ENCODE measurements at places on chromosomes 11 and 22. TPM values are rescaled to one million over a fixed set of nuclear protein-coding genes. Genes with fewer than 3 reads are reported as not detected.

The PARVA gene
- total RNA-seq = 0.07 TPM

DNA sequence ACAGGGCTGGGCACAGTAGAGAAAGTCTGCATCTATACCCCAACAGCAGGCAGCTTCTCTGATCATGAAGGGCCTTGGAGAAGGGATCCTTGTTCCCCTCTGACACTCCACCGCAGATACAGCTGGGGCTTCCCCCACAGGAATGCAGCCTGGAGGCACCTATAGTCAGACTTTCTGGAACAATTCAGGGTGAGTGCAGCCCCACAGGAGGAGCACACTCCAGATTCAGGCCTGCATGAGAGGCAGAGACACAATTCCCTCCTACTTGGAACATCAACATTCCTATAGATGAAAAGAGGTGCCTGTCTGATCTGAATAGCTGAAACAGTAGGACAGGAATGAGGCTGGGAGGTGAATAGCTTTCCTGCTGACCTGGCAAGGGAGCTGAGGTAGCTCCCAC, 1298.0 kb upstream of the CNTN5 start:
- H3K36me3 ChIP-seq = no peaks in the 10 kb centered on the region
- no peak overlapping the region for H3K4me3 ChIP-seq
- H3K27ac ChIP-seq = no peak overlapping the region
- no peaks in the 10 kb centered on the region for H3K4me1 ChIP-seq

DNA sequence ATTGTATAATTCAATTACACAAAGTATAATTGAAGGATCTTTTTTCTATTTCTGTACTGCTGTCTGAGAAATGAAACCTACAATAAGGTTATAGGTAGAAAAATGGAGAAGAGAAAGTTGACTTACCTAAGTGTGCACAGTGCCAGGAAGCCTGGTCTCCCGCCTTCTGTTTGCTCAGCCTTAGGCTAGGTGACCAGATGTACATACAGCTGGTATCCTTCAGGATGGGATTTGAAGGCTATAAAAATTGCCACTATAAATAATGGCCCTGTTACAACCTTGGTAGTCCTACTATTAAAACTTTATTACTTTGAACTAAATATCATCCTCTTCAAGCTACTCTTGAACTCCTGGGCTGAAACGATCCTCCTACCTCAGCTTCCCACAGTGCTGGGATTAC, 19.7 kb downstream of the OR51E2 start:
- no peaks in the 10 kb centered on the region for H3K36me3 ChIP-seq
- H3K4me3 ChIP-seq = no peak overlapping the region
- no peaks in the 10 kb centered on the region for H3K4me1 ChIP-seq
- DNase-seq = no peak
- no peaks in the 10 kb centered on the region for H3K27me3 ChIP-seq

- peak overlapping the region; percentile 86 for H3K27ac ChIP-seq
- peak overlapping the region; percentile 65 for H3K4me3 ChIP-seq
- DNase-seq = no peak
Observed at GRCh38 chr11:6611092-6611962, 689 bp downstream of the TAF10 start.

GRCh38 chr11:28615542-28615941, 507.4 kb downstream of the METTL15 start:
- no peak overlapping the region for H3K27ac ChIP-seq
- no peaks in the 10 kb centered on the region for H3K36me3 ChIP-seq
- DNase-seq = no peak
- no peak overlapping the region for H3K4me3 ChIP-seq
- no peaks in the 10 kb centered on the region for H3K4me1 ChIP-seq

The MMP1 gene
- not detected for total RNA-seq

GRCh38 chr11:2791139-2791520, 91.3 kb upstream of the KCNQ1OT1 start:
- no peaks in the 10 kb centered on the region for H3K36me3 ChIP-seq
- peaks cover 11% of the 10 kb centered on the region for H3K4me1 ChIP-seq
- H3K4me3 ChIP-seq = no peak overlapping the region
- H3K27ac ChIP-seq = no peak overlapping the region
- H3K27me3 ChIP-seq = peaks cover 5% of the 10 kb centered on the region

The C11orf91 gene
- not detected for total RNA-seq

The UNC93B1 gene
- total RNA-seq = 26.6 TPM

DNA sequence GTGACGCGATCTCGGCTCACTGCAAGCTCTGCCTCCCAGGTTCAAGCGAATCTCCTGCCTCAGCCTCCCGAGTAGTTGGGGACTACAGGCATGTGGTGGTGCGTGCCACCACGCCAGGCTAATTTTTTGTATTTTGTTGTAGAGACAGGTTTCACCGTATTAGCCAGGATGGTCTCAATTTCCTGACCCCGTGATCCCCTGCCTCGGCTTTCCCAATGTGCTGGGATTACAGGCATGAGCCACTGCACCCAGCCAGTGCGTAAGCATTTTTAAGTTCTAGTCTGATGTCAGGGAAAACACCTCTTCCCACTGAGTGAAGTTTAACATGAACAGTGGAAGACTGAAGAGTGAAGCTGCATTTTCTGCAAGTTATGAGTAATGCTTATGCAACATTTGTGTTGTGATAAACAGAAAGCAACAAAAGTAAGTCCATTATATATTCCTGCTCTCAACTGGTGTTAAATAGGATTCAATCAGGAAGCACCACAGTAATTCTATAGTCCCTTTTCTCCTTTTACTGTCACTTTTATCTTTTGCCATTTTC, 1219.8 kb upstream of the RAG2 start:
- no peak overlapping the region for H3K27ac ChIP-seq
- H3K36me3 ChIP-seq = no peaks in the 10 kb centered on the region
- no peaks in the 10 kb centered on the region for H3K4me1 ChIP-seq
- no peak for DNase-seq
- H3K27me3 ChIP-seq = no peaks in the 10 kb centered on the region

GRCh38 chr11:8381871-8382396, 118.3 kb upstream of the LMO1 start:
- H3K36me3 ChIP-seq = no peaks in the 10 kb centered on the region
- H3K4me1 ChIP-seq = no peaks in the 10 kb centered on the region
- no peak overlapping the region for H3K27ac ChIP-seq
- DNase-seq = no peak
- no peak overlapping the region for H3K4me3 ChIP-seq

DNA sequence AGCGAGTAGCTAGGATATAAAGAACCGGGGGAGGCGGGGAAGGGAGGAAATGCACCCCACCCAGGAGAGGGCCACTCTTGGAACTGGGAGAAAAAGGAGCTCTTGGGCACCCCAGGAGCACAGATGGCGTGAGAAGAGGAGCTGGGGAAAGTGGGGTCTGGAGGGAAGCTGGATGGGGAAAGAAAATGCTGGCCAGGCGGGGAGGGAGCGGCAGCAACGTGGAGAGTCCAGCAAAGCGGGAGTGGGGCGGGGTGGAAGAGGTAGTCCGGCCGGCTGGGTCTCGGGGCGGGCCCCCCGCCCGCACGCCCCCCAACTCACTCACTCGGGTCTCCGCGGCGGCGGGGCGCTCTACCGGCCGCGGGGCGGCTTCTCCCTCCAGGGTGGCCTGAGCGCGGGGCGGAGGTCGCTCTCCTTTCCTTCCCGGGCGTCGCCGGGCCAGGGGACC, 522 bp downstream of the TOB2 start:
- no peaks in the 10 kb centered on the region for H3K36me3 ChIP-seq
- no peak for DNase-seq
- peak overlapping the region; percentile 91 for H3K4me3 ChIP-seq
- H3K4me1 ChIP-seq = peaks cover 31% of the 10 kb centered on the region

DNA sequence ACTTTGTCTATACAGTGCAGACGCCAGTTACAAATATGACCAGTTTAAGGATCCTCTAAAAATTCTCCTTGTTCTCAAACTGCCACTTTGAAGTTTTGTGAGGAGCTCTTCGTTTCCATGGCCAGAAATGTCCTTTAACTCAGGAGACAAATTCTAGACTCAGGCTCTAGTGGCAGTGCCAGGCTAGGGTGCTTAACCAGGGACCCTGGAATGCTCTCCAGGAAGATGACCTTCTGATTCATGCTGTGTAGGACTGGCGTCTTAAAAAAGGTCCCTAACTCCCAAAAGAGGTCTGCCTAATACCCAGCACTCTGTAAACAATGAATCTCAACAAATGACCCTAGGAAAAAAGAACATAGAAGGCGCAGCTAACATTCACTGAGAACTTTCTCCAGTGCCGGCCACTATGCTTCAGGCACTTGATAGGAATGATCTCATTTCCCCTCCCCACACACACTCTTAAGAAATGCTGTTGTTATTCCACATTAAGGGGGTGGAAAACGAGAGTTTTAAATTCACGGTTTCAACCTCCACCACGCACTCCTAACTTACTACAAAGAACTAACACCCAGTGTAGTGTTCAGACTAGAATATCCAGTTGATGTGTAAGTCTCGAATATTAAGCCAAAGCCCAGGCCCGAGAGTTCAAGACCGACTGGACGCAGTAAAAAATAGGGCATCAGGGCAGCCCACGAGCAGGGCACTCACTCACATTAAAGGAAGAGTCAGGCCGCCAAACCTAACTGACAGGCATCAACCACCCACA, 747 bp downstream of the NXF1 start:
- no peaks in the 10 kb centered on the region for H3K27me3 ChIP-seq
- H3K4me3 ChIP-seq = peak overlapping the region; percentile 88
- peak overlapping the region; percentile 76 for H3K27ac ChIP-seq

- no peak overlapping the region for H3K27ac ChIP-seq
- DNase-seq = no peak
- no peaks in the 10 kb centered on the region for H3K36me3 ChIP-seq
- H3K4me3 ChIP-seq = no peak overlapping the region
- no peaks in the 10 kb centered on the region for H3K4me1 ChIP-seq
- H3K27me3 ChIP-seq = no peaks in the 10 kb centered on the region
Observed at GRCh38 chr22:49402169-49402568, 425.5 kb downstream of the BRD1 start.

The IFITM10 gene
- 6.5 TPM for total RNA-seq

The CST6 gene
- not detected for total RNA-seq

- no peaks in the 10 kb centered on the region for H3K36me3 ChIP-seq
- H3K4me1 ChIP-seq = no peaks in the 10 kb centered on the region
- no peak overlapping the region for H3K27ac ChIP-seq
- H3K27me3 ChIP-seq = no peaks in the 10 kb centered on the region
- DNase-seq = no peak
- H3K4me3 ChIP-seq = no peak overlapping the region
Observed at GRCh38 chr11:13143486-13144297, 133.9 kb upstream of the BMAL1 start.

Data from natural killer cell (primary cell).